ENCODE measurements at places on chromosomes 2 and 18.

DNA sequence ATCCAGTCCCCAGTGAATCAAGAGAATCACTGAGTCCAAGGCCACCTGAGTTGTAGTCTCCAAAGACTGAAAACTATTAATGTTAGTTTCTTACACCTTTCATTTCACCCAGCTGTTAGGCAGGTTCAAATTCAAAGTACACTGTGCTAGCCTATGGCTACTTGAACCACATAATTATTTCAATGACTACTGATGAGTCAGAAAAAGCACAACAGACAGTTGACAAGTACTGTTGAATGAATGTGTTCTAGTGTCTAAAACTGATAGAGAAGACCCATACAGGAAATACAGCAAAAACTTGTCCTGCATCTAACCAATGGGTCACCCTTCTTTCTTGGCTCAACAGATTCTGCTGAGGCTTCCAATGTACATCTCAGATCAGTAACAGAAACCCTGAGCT is 160.9 kb downstream of the MYO5B start:
- no peak for DNase-seq

- peak; percentile 27 for DNase-seq
Measured at GRCh38 chr18:62523631-62524439, 1.0 kb downstream of the ZCCHC2 start.

GRCh38 chr18:66560094-66560493 is 43.8 kb downstream of the CDH19 start:
- peak; percentile 8 for DNase-seq

DNA sequence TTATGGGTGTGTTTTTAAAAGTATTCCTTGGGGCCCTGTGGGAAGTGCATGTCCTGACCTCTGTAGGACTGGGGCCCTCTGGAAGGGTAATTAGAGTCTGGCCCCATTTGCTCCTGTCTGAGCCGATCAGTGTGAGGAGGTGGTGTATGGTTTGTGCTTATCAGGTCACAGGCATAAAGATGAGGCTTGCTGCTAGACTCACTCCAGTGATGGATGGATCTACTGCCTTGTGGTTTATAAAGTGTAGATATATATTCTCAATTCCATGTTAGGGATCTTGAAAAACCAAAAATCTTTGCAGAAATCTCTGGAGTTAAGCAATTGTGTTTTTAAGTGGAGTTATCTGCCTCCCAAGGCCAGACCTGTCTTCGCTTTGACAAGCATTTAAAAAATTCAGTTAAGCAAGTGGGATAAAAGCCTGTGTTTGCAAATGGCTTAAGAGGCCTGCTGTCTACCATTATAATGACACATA is 182.4 kb downstream of the PTPRM start:
- no peak for DNase-seq

- DNase-seq: no peak
Measured at GRCh38 chr2:120399889-120400240, 53.9 kb downstream of the INHBB start.

GRCh38 chr18:42182728-42183700 is 228.0 kb downstream of the PIK3C3 start:
- DNase-seq: no peak

DNA sequence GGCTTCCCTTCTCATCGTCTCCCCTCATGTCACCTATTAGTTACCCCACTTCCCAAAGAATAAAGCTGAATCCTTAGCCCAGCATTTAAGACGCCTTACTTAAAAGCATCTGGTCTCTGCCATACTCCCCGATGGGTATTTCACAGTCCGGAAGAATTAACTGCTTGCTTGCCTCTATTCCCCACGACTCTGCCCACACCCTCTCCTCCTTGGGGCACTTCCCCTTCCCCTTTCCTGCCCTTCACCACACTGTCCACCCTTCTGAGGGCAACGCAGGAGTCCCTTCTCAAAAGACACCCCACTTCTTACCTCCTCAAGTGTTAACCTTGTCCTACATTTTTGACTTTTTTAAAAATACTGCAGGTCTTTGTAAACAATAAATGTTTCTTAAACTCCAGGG is 60.1 kb upstream of the RMP24 start:
- DNase-seq: no peak

GRCh38 chr18:57950542-57950941 is 93.5 kb upstream of the NEDD4L start:
- no peak for DNase-seq

DNA sequence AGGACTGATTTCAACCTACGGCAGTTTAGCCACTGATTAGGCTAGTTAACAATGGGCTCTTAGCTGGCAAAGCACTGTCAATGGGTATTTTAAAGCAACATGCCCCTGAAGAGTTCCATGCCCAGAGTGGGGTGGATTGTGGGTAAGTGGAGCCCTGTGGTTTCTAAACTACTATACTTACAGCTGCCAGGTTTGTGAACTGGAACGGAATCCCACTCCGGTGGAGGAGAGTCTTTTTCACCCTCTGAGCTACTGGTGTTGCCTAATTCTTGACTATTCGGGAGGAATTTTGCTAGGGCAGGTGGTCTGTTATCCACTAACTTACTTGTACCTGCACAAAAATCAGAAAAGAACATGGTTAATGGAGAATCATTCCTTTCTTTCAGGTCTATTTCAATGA is 52.6 kb downstream of the ZAP70 start:
- DNase-seq: no peak

GRCh38 chr2:194674043-194674442 is 983.0 kb upstream of the SLC39A10 start:
- no peak for DNase-seq

DNA sequence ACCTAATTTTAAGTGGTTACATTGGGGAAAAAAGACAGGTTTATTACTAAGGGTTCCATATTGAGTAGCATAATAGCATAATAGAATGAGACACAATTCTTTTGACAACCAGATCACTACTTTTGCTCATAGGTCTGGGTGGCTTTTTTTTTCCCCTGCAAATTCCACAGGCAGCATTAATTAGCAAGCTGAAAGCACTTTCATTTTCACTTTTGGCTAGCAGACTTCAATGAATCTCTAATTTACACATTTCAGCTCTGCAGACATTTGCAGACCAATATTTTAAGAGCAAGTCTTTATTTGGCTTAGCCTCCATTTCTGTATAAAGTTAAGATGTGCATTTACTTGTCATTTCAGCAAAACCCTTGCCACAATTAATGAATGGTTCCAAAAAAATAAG is 185.5 kb downstream of the NOL4 start:
- DNase-seq: no peak

DNA sequence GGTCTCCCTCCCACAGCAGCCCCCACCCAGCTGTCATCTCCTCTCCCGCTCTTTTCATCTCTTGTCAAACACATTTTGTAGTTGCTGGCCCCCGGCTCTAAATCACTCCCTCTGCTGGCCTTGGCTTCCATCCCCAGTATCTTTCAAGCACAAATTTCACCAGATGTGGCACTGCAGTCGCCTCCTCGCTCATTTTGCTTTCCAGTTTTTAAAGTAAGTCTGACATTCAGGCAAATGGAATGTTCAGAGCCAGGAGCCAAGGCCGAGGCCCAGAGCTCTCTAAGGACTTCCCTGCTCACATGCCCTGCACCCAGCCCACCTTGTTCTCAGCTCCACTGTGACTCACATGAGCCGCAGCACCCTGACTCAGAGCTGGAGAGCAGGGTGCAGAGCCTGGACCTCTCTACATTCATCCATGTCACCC is 158.4 kb downstream of the GALNT14 start:
- peak; percentile 17 for DNase-seq
